ENCODE measurements at places on chromosomes 16 and 17.

DNA sequence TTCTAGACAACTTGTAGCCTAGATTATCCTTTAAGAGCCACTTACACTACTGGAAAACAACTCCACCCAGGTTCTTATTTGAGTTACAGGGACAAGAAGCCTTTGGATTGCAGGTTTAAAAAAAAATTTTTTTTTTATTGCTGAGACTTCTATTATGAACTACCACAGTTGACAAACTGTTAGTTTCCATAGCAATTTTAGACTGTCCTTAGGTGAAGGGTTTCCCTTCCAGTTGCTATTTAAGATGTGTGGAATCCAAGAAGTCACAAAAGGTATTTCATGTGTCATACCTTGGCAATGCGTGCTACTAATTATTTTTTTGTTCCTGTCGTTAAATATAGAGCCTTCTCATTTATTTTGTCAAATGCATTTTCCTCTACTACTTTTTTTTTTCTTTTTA is 253.2 kb downstream of the PRKCA start:
- no peak for DNase-seq

GRCh38 chr17:16364625-16365024 is 11.4 kb upstream of the CENPV start:
- no peak for DNase-seq

- DNase-seq: no peak
Observed at GRCh38 chr16:9817586-9817985, 364.6 kb downstream of the GRIN2A start.

- DNase-seq: no peak
Observed at GRCh38 chr17:40071313-40072039, 8.7 kb downstream of the THRA start.

- no peak for DNase-seq
Observed at GRCh38 chr17:57485916-57486881, 229.9 kb downstream of the MSI2 start.

- DNase-seq: no peak
Observed at GRCh38 chr17:70024253-70024652, 50.8 kb upstream of the KCNJ16 start.

GRCh38 chr17:18028952-18029540 is 9.9 kb downstream of the ATPAF2 start:
- DNase-seq: no peak

DNA sequence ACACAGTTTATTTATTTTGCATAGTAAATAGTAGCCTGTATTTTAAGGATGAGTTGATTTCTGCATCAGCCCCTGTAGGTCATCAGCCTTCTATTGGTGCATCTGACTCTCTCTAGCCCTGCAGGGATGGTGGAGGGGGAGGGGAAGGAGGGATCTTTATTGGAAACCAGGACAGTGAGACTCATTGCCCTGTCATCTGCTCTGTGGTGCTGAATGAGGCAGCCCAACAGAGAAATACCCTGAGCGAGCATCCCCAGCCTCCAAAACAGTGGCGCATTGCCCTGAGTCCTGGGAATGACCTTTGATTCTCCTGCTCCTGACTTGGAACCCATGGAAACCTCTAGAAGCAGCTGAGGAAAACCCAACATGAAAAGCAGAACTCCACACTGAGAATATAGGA is 45.5 kb upstream of the STH start:
- DNase-seq: no peak

DNA sequence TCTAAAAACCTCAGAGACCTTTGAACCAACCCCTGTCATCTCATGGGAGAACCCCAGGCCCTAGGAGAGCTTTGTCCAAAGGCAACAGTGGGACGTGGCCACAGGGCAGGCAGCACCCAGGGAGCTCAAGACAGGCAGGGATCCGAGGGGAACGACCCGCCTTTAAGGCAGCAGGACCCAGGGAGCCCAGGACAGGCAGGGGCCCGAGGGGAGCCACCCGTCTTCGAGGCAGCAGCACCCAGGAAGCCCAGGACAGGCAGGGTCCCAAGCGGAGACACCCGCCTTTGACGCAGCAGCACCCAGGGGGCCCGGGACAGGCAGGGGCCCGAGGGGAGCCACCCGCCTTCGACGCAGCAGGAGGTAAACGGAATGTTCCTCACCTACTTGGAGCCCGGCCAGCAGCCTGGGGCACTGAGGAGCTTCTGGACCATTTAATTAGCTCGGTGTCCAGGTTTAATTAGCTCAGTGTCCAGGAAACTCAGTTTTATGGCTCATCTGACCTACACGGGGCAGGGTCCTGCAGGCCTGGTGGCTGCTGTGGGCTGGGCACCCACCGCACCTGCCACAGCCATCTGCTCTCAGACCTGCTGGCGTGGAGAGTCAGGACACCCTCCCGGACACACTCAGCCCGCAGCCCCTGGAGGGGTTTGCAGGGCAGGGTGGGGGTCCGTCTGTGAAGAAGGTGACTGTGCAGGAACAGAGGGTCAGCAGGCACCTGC is 24.4 kb downstream of the PIEZO1 start:
- no peak for DNase-seq

GRCh38 chr16:79407461-79408135 is 192.9 kb downstream of the MAF start:
- no peak for DNase-seq

- DNase-seq: no peak
Observed at GRCh38 chr17:67685351-67685750, 32.4 kb upstream of the NOL11 start.

DNA sequence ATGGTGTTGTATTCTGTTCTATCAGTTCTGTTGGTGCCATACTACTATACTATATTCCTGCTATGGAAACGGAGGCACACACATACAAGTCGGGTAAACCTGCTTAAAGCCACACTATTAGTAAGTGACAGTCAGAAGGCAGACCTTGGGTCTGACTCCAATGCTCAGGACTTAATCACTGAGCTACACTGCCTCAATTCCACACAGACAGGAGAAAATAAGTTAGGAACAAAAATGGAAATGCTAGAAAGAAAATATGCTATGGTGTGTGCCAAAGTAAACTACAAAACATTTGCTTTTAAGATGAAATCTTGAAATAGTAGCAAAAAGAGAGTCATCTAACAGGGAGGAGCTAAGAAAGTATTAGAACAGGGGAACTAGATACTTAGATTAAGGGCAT is 48.1 kb downstream of the MYO1D start:
- DNase-seq: no peak

DNA sequence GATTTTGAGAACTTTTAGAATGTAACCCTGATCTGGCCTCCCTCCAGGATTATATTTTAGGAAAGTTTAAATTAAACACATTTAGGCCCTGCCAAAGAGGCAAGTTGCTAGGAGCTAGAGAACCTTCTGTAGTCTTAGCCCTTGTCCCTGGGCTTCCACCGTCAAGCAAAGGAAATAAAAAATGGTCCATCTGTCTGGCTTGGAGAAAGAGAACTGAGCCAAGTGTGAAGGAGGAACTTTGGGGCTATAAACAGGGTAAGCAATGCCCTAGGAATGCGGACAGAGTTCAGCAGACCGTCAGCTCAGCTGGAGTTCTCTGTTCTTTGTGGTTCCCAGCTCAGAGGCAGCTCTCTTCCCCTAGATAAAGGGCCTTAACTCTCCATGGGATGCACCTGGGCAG is 29.6 kb downstream of the RCVRN start:
- no peak for DNase-seq

DNA sequence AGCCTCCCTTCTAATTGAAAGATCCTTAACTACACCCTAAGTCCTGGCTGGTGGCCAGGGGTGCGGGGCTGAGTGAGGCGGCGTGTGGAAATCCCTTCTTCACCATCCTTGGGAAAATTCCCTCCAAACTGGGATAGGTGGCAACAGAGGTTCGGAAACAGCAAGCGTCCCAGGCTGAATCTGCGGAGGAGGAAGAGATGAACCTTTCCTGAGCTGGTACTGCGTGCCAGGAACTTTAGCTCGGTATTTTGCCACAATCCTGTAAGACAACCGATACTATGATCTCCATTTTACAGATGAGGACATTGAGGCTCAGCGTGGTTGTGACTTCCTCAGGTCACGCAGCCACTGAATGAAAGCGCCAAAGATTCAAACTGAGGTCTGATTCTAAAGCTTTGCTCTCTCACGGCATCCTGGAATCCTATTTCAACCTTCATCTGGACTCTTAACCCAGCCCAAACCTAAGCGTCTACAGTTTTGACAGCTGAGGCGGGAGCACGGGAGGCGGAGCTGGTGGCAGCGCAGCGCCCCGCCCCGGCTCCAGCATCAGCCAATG is 583 bp upstream of the CYLD start:
- peak; percentile 25 for DNase-seq

DNA sequence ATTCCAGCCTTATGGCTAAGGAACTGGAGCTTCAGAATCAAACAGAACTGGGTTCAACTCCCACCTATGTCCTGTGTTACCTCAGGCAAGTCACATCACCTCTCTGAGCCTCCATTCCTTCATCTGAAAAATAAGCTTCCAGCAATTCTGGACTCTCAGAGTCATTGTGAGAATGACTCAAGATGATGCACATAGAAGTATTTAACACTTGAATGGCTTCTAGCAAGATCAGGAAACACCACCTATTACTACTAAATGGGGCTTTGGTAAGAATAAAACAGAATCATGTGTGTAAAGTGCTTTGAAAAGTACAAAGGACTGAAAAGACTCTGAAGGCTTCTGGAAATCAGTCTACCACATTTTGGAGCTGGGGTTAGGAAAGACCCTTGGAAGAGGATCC is 30.8 kb upstream of the CALB2 start:
- DNase-seq: peak; percentile 40
